CD8-positive, alpha-beta memory T cell (primary cell): ENCODE measurements at places on chromosomes 1 and 21. TPM values are rescaled to one million over a fixed set of nuclear protein-coding genes. Genes with fewer than 3 reads are reported as not detected.

The PTGS2 gene
- 3.1 TPM for total RNA-seq

The LAMC1 gene
- 0.58 TPM for total RNA-seq

DNA sequence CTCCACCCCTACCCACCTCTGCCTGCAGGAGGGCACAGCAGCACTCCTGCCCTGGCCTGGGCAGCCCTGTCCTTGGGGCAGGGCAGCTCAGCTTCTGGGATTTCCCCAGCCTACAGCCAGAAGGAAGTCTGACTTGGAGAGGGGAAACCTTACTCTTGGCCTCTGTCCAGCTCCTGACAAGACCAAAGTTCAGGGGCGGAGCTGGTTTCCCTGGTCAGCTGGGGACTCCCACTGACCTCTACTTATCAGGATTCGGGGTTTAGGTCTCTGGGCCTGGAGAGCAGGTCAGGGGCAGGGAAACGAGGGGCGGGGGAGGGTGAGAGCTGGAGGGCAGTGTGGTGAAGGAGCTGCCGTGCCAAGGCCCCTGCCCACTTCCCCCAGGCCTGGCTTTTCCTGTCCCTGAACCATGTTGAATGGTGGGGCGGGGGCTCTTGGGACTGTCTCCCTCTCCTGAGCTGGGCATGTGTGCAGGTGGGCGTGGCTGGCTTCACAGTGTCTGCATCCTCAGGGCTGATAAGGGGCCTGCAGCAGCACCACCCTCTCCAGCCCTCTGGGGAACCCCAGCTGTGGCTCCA lies 16.8 kb upstream of the ETV3 start:
- H3K27ac ChIP-seq: no peak overlapping the region
- peaks cover 23% of the 10 kb centered on the region for H3K4me1 ChIP-seq
- H3K4me3 ChIP-seq: no peak overlapping the region
- no peak for DNase-seq
- no peaks in the 10 kb centered on the region for H3K36me3 ChIP-seq
- H3K27me3 ChIP-seq: peaks cover 8% of the 10 kb centered on the region

- no peak overlapping the region for H3K4me3 ChIP-seq
- no peak for DNase-seq
- no peaks in the 10 kb centered on the region for H3K27me3 ChIP-seq
- H3K27ac ChIP-seq: no peak overlapping the region
Observed at GRCh38 chr21:23152130-23152529, 2153.9 kb downstream of the NCAM2 start.

GRCh38 chr21:42374864-42375499 lies 8.6 kb upstream of the TFF1 start:
- no peaks in the 10 kb centered on the region for H3K4me1 ChIP-seq
- no peaks in the 10 kb centered on the region for H3K27me3 ChIP-seq
- no peak for DNase-seq
- H3K27ac ChIP-seq: no peak overlapping the region
- H3K36me3 ChIP-seq: no peaks in the 10 kb centered on the region

DNA sequence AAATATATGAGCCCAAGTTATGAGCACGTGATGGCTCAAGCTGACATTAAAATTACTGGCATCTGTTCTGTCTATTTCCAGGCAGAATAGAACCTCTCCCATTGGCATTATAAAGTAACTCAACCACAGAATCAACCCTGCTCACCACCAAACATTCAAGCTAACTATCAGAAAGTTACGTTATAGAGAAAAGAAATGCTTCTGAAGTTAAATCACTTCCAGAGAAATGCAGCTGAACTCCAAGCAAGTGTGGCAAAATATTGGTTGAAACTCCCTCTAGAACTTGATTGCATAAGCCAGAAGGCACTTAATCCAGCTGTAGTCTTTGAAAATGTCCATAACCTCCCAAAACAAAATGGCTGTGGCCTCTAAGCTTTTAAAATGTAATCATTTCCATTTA lies 36.2 kb upstream of the UBE2U start:
- H3K36me3 ChIP-seq: no peaks in the 10 kb centered on the region
- no peak for DNase-seq
- no peaks in the 10 kb centered on the region for H3K4me1 ChIP-seq
- peaks cover 4% of the 10 kb centered on the region for H3K27me3 ChIP-seq

GRCh38 chr1:107965110-107965991 lies at the start of gene VAV3:
Gene VAV3, minus strand, starts transcription at chr1:107965180. Its CDS starts 311 bp downstream, at chr1:107964869.
- no peaks in the 10 kb centered on the region for H3K36me3 ChIP-seq
- H3K4me3 ChIP-seq: peak within 1 kb of the TSS; percentile 88
- peak within 1 kb of the TSS; percentile 78 for H3K27ac ChIP-seq
- H3K4me1 ChIP-seq: peaks cover 17% of the 10 kb centered on the region
- no peaks in the 10 kb centered on the region for H3K27me3 ChIP-seq
- peak; percentile 20 for DNase-seq
